ENCODE measurements at places on chromosomes 6 and 20. TPM values are rescaled to one million over a fixed set of nuclear protein-coding genes. Genes with fewer than 3 reads are reported as not detected.

HCRTR2 gene
- total RNA-seq, result not detected

DSN1 gene
- total RNA-seq, result 9.4 TPM

MICB gene
- 7.2 TPM for total RNA-seq

STMN3 gene
- total RNA-seq, result 38.6 TPM

MYT1 gene
- not detected for total RNA-seq

NFYA gene
- total RNA-seq, result 8.7 TPM

ZBTB9 gene
- 3.1 TPM for total RNA-seq

FRK gene
- total RNA-seq, result 2.9 TPM

ARMH2 gene
- not detected for total RNA-seq

GRIK2 gene
- 1.9 TPM for total RNA-seq

E2F1 gene
- total RNA-seq, result 5.2 TPM

IFNGR1 gene
- 60.5 TPM for total RNA-seq

OR2J3 gene
- not detected for total RNA-seq

ZNF311 gene
- total RNA-seq, result 0.97 TPM

MUCL3 gene
- total RNA-seq, result not detected

GPR6 gene
- total RNA-seq, result not detected

PPP1R3G gene
- total RNA-seq, result 1.3 TPM

MEI4 gene
- total RNA-seq, result not detected

GHRH gene
- total RNA-seq, result not detected

DLK2 gene
- 1.8 TPM for total RNA-seq

GATA5 gene
- 0.32 TPM for total RNA-seq

TMEM244 gene
- not detected for total RNA-seq

ADAM33 gene
- 11.2 TPM for total RNA-seq

TSBP1 gene
- total RNA-seq, result not detected

CGA gene
- not detected for total RNA-seq

CTAGE9 gene
- not detected for total RNA-seq

PRND gene
- 0.81 TPM for total RNA-seq

RAMACL gene
- 0.72 TPM for total RNA-seq

GPX5 gene
- not detected for total RNA-seq

RIMS1 gene
- total RNA-seq, result not detected

MOXD1 gene
- 2.9 TPM for total RNA-seq

BTNL2 gene
- not detected for total RNA-seq

SNAI1 gene
- total RNA-seq, result 19.7 TPM

WASF1 gene
- 37.9 TPM for total RNA-seq

ZSCAN23 gene
- total RNA-seq, result 0.36 TPM

TAF4 gene
- total RNA-seq, result 3.1 TPM

HLA-DOB gene
- total RNA-seq, result 0.36 TPM

FUT9 gene
- not detected for total RNA-seq

LYRM2 gene
- 9.2 TPM for total RNA-seq

TAP1 gene
- total RNA-seq, result 12.8 TPM
